ENCODE measurements at places on chromosomes 4 and X.

GRCh38 chr4:22030307-22030706 lies 81.7 kb upstream of the KCNIP4 start:
- DNase-seq = no peak

GRCh38 chr4:104983615-104984179 lies 163.0 kb upstream of the TET2 start:
- DNase-seq = no peak

- no peak for DNase-seq
Measured at GRCh38 chrX:24151513-24151912, 2.0 kb downstream of the ZFX start.

GRCh38 chrX:8288590-8288989 lies 117.5 kb upstream of the VCX2 start:
- no peak for DNase-seq

DNA sequence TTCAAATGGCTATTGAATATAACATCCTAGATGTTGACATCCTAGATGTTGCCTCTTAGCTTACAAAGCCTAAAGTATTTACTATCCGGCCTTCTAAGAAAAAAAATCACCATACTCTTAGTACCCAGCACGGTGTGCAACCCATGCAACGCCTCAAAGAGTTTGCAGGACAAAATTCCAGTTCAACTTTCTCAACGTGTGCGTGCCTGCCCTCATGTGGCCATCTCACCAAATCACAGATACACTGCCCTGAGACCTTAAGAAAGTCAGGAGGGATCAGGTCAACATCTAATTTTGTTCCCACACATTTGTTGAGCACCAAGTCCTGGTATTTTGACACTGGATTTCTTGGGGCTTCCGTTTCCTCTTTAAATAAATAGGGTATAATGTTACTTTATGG lies 68.3 kb downstream of the CRMP1 start:
- peak; percentile 33 for DNase-seq

DNA sequence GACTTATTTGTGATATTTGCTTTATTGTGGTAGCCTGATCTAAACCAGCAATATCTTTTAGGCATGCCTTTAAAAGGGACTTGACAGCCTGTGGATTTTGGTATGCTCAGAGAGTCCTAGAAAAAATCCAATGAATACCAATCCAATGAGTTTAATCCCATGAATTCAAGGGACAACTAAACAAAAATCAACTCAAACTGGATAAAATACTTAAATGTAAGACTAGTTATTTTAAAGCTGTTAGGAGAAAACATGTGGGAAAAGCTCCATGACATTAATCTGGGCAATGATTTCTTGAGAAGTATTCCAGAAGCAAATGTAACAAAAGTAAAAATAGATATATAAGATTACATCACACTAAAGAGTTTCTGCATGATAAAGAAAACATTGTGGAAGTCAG lies 711.5 kb upstream of the PITX2 start:
- no peak for DNase-seq

- DNase-seq = no peak
Measured at GRCh38 chrX:110569506-110569905, 210.9 kb downstream of the RTL9 start.
